ENCODE measurements at places on chromosomes 5 and 9. TPM values are rescaled to one million over a fixed set of nuclear protein-coding genes. Genes with fewer than 3 reads are reported as not detected.

DNA sequence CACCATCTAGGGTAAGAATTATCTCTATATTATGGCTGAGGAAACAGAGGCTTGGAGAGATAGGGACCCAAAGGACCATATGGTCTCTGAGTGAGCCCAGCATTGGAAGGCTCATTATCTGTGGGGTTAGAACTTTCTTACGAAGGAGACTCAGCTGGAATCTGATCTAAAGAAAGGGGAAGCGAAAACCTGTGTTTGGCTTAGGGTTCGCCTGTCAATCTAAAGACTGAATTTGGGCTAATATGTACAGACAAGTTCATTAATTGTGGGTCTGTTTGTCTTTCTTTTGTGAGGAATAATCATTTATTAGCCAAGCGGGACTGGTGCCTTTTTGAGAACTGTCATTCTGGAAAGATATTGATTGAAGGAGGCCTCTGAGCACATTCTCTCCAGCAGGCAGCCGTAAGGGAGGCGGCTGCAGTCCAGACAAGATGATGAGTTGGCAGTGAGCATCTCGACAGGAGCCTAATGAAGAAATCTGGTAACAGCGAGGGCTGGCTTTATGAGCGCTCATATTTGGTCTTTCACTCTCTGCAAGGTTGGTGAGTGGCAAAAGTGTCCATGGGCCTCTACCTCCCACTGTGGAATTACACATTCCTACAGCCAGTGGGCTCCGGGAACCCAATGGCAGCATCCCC is 104.2 kb upstream of the GPR151 start:
- DNase-seq: no peak

- DNase-seq: no peak
These were observed 363.6 kb downstream of the ANXA1 start for GRCh38 chr9:73515216-73515615.

DNA sequence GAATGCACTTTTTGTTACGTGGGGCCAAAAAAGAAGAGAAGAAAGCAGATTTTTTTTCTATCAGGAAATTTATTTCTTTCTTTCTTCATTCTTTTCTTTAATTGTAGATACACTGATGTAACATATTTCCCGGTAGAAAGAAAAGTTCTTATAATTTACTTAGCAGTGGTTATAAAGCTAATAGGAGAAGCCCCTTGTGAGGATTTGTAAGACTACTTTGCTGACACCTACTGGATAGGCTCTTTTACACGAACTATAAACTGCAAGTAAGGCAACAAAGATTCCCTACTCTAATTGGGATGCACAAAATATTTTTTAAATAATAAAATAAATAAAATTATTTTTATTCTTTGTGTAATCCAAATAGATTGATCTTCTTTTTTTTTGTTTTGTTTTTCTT is 284.4 kb downstream of the DNAH5 start:
- DNase-seq: no peak

DNA sequence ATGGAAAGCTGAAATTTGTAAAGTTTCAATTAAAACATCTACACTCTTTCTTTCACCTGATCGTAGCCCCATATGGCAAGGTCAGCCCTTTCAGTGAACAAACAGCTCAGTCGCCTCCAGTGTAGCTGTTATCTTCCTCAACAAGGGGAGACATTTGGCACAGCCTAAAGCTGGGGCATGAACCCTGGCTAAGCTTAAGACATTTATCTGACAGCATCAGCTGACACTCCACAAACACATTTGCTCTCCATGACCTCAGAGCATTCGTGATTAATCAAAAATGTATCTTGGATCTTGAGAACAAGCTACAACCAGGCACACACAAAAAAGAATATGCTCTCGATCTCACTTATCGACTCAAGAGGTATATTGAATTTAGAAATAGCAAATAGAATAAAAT is 67.3 kb downstream of the POU5F2 start:
- DNase-seq: no peak

GRCh38 chr9:86867804-86868313 is 79.4 kb downstream of the GAS1 start:
- DNase-seq: no peak

The SCGB3A2 gene
- total RNA-seq: not detected

The SEMA4D gene
- total RNA-seq: 21.4 TPM

The LMNB1 gene
- 3.0 TPM for total RNA-seq

The ANGPTL2 gene
- total RNA-seq: 41.4 TPM

The MCCC2 gene
- 85.6 TPM for total RNA-seq

The TMEM171 gene
- not detected for total RNA-seq
